ENCODE measurements at places on chromosomes 4 and X.

DNA sequence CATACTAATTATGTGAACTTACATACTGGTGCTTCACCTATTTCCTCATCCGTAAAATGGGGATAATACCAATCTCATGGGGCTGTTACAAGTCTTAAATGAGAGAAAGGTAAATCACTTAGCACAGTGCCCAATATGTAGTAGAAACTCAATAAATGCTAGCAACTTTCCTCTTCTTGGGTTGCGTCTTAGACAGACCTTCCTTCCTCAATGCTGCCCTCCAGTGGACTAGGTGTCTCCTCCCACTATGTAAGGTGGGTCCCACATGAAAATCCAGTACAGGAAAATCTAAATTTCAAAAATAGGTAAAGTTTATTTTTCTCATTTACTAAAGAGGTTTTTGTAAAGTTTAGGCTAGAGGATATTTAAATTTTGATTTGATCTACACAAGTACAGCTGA lies 20.6 kb downstream of the ZDHHC9 start:
- peak; percentile 56 for DNase-seq

DNA sequence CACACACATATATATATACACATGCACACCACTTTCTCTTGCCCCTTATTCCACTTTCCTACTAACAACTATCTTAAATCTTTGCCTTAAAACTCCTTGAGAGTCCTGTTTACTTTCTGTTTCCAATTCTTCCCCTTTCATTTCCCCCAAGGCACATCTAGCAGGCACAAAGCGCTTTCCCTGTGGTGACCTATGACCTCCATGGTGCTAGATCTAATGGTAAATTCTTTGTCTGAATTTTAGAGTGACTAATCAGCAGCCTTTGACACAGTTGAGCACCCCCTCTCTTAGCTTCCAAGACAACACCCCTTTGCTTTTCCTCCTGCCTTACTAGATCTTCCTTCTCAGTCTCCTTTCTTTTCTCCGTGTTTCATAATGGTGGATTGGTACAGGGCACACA lies 236.4 kb upstream of the TTC29 start:
- no peak for DNase-seq

DNA sequence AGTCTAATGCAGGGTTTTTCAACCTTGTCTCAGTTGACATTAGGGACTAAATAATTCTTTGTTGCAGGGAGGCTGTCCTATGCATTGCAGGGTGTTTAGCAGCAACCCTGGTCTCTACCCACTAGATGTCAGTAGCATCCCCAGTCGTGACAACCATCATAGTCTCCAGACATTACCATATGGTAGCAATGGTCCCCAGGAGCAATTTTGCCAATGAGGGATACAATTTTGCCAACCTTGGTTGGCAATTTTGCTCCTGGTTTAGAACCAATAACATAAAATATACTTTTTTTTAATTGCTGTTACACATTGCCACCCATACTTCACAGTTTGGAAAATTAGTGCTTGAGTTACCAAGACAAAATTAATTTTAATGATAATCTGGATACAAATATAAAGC lies 6.0 kb downstream of the EREG start:
- DNase-seq = peak; percentile 56

DNA sequence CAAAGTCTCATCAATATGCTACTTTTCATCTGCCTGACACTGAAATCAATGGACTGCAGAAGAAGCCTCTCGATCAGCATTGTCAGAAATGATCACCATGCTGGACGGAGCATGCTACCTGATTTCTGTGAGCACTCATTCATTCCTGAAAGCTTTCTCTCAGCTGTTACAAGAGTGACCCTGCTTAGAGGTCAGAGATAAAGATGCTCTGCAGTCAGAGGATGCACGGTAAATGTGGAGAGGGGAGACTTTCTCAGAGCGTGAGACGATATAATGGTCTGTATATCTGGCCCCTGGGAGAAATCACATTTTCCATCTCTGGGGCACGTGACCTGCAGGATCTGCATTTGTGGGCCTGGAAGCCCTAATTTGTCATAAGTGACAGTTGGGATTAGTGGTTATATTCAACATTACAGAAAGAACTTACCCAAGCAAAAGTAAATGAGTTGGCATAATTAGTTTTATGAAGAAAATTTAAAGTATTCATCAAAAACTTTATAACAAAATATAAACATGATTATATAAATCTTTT lies 125.6 kb upstream of the TTC29 start:
- DNase-seq = no peak

- no peak for DNase-seq
Measured at GRCh38 chr4:77619408-77619807, 13.8 kb downstream of the CXCL13 start.
